ENCODE measurements at places on chromosomes 7 and 10. TPM values are rescaled to one million over a fixed set of nuclear protein-coding genes. Genes with fewer than 3 reads are reported as not detected.

NXPH1 gene
- not detected for total RNA-seq

EFCAB10 gene
- not detected for total RNA-seq

LIPM gene
- not detected for total RNA-seq

HOGA1 gene
- 1.7 TPM for total RNA-seq

CHN2 gene
- total RNA-seq = 2.4 TPM

SPDYE18 gene
- total RNA-seq = not detected

CPA2 gene
- total RNA-seq = not detected

LRRC17 gene
- not detected for total RNA-seq
